Caco-2 (cell line): ENCODE measurements at places on chromosomes 12 and 14. TPM values are rescaled to one million over a fixed set of nuclear protein-coding genes. Genes with fewer than 3 reads are reported as not detected.
A peak's percentile ranks its signal among the peaks of the same experiment; 100 is the strongest.

GRCh38 chr12:115215544-115215943, 531.6 kb upstream of the TBX3 start:
- no peak overlapping the region for H3K27ac ChIP-seq
- no peak overlapping the region for H3K4me3 ChIP-seq
- no peaks in the 10 kb centered on the region for H3K36me3 ChIP-seq
- DNase-seq: no peak
- H3K27me3 ChIP-seq: no peaks in the 10 kb centered on the region
- no peaks in the 10 kb centered on the region for H3K4me1 ChIP-seq

DNA sequence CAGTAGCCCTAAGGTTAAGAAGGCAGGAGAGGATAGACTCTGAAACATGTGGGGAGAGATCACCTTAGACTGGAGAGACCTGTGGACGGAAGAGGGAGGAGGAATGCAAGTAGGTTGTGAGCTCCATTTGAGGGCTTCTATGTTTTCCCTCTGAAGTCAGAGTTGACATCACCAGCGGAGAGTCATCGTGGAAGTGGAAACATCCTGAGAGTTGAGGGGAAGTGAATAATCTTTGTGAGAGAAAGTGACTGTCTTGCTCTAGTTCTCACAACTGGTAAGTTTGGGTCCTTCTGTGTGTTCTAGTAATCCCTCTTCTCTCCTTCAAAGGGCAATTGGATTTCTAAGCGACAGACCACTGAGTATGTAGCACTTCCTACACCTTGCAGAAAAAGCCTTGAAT, 103.6 kb upstream of the CCND2 start:
- H3K27ac ChIP-seq: no peak overlapping the region
- H3K36me3 ChIP-seq: no peaks in the 10 kb centered on the region
- no peak for DNase-seq
- no peaks in the 10 kb centered on the region; the same call in 1 of the 2 replicates for H3K27me3 ChIP-seq
- no peak overlapping the region for H3K4me3 ChIP-seq
- peaks cover 5% of the 10 kb centered on the region; the same call in 1 of the 2 replicates for H3K4me1 ChIP-seq

EML1 gene
- total RNA-seq: 5.9 and 7.2 TPM in 2 replicates

DNA sequence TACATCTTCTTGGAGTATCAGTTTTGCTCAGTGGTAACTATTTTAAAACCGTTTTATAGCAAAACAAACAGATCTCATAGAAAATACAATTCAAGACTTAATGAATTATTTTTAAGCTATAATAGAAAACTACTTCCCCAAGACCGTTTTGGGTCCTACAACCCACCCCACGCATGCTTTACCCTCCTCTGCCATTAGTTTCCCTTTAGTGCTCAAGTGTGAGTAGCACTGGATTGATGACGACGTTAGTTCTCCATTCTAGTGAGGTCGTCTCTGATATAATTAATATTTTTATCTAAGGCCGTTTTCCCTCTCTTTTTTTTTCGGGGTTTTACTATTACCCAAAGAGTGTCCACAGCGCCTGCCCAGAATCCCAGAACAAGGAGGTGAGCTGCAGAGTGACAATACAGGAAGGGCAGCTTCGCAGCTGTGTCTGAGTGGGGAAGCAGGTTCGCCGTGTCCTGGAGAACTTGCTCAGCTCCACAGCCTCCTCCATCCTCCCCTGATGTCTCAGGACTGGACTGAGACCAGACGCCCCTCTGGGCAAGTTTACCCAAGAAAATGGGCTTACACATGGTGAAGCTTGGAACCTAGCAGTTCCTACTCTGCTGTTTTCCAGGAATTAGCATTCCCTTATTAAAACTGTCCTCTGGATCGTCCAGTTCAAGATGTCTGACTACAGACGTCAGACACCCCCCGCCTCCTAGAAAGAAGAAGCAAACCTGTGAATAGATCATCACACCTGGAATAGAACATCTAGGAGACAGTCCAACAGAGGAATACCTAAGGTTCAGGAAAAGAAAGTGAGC, 31.9 kb upstream of the MON2 start:
- H3K4me3 ChIP-seq: peak overlapping the region; percentile 54
- H3K36me3 ChIP-seq: no peaks in the 10 kb centered on the region
- H3K4me1 ChIP-seq: no peaks in the 10 kb centered on the region
- H3K27ac ChIP-seq: peak overlapping the region; percentile 39

DNA sequence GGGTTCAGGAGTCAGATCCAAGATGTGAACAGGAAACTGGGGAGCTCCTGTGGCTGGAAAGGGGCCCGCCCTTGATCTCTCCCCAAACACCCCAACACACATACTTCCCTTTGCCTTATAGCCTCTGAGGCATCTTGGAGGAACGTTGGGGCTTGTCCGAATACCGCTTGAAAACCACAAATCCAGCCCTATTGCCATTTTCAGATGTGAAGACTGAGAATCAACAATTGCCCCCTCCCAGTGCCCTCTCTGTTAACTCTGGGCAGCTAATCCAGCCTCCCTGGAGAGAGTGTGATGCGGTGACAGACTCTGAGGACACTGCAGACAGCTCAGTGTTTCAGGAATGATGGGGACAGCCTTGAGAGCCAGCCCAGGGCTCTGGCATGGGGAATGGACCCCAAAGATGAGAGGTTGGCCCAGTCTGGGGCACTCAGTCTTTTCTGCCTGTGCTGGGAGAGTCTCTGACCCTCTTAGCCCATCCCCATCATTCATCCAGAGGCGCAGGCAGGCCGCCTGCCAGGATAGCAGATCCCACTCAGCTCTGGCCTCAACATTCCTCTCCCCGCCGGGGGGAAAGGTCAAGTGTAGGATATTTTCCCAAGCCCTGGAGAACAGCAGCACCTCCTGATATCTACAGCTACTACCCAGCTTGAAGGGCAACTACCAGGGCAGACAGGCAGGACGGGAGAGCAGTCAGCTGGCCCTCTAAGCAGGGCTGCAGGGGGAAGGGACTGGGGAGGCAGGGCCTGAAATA, 24.6 kb upstream of the LTBP2 start:
- peaks cover 12% of the 10 kb centered on the region; the same call in 1 of the 2 replicates for H3K4me1 ChIP-seq
- no peaks in the 10 kb centered on the region for H3K36me3 ChIP-seq
- H3K27ac ChIP-seq: no peak overlapping the region

DAD1 gene
- total RNA-seq: 151 and 160 TPM in 2 replicates

DNA sequence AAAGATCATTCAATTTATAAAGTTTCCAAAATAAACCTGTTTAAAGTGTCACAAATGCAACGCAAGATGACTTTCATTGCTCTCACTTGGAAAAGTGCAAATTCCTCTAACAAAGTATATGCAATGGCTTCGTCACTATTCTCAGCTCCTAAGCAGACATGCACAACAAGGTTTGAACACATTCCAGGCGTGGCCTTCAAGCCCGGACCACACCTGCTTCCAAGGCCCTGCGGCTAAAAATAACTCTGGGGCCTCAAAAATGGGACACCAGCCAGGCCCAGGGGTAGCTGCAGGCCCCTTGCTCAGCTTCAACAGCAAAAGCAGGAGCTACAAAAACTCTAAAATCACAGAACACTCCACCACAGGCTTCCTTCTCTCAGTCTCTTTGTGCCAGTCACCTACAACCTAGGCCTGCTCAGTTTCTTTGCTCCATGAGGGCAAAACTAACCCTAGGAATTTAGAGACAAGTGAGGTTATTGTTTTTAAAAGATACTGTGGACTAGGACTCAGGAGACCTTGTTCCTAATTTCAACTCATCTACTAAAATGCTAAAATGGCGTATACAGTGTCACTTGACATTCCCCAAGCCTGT, 29.3 kb downstream of the DUSP16 start:
- H3K4me3 ChIP-seq: no peak overlapping the region
- no peaks in the 10 kb centered on the region for H3K36me3 ChIP-seq
- H3K27me3 ChIP-seq: no peaks in the 10 kb centered on the region

DNA sequence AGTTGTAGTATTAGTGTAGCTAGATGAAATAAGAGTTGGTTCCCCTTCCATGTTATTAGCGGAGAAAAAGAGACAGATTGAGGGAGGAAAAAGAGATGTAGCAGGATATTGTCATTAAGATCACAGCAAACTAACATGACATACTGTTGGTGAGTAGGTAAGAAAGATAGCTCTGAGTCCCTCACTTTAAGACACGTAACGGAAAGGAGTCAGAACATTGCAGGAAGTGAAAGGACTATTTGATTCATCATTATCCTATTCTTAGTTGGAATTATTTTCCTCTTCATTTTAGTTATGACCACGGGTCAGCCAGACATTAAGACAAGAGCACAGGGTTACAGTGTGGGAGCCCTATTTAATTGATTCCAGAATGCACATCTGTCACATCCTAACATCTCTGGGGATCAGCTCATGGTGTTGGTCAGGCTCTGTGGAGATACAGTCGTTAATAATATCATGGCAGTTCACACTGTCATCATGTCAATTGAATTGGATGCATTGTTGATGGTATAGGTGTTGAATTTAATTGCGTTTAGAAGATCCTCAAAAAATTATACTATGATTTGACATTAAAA, 55.0 kb downstream of the TMX1 start:
- H3K4me3 ChIP-seq: no peak overlapping the region
- no peaks in the 10 kb centered on the region for H3K36me3 ChIP-seq
- no peaks in the 10 kb centered on the region for H3K27me3 ChIP-seq
- no peak for DNase-seq
- H3K4me1 ChIP-seq: no peaks in the 10 kb centered on the region

DNA sequence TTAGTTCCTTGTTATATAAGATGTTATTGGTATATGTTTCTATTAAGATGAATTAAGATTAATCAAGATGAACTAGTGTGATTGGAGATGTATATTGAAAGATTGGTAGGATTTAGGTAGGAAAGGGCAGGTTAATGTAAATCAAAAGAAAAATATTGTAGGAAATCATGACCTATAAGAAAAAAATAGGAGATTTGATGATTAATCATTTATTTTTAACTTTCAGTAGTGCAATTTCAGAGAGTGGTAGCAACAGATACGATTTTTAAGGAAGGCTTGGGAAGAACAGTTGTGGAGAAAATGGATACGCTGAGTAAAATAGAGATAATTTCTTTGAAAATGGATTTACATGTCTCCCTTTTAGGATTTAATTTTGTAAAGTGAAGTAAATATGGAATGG, 73.7 kb downstream of the MON2 start:
- H3K36me3 ChIP-seq: no peaks in the 10 kb centered on the region
- no peak overlapping the region for H3K4me3 ChIP-seq
- no peaks in the 10 kb centered on the region for H3K27me3 ChIP-seq
- no peak for DNase-seq
- H3K27ac ChIP-seq: no peak overlapping the region

GRCh38 chr12:132538663-132538990, 48.7 kb downstream of the FBRSL1 start:
- no peaks in the 10 kb centered on the region for H3K4me1 ChIP-seq
- no peaks in the 10 kb centered on the region for H3K36me3 ChIP-seq
- H3K27me3 ChIP-seq: no peaks in the 10 kb centered on the region
- no peak for DNase-seq
- H3K27ac ChIP-seq: no peak overlapping the region
- H3K4me3 ChIP-seq: no peak overlapping the region

- H3K4me3 ChIP-seq: peak overlapping the region; percentile 6; the same call in 1 of the 2 replicates
- peaks cover 38% of the 10 kb centered on the region for H3K4me1 ChIP-seq
- H3K27me3 ChIP-seq: no peaks in the 10 kb centered on the region
- H3K36me3 ChIP-seq: no peaks in the 10 kb centered on the region
These were observed 32.5 kb downstream of the MMP17 start for GRCh38 chr12:131860472-131861260.

DNA sequence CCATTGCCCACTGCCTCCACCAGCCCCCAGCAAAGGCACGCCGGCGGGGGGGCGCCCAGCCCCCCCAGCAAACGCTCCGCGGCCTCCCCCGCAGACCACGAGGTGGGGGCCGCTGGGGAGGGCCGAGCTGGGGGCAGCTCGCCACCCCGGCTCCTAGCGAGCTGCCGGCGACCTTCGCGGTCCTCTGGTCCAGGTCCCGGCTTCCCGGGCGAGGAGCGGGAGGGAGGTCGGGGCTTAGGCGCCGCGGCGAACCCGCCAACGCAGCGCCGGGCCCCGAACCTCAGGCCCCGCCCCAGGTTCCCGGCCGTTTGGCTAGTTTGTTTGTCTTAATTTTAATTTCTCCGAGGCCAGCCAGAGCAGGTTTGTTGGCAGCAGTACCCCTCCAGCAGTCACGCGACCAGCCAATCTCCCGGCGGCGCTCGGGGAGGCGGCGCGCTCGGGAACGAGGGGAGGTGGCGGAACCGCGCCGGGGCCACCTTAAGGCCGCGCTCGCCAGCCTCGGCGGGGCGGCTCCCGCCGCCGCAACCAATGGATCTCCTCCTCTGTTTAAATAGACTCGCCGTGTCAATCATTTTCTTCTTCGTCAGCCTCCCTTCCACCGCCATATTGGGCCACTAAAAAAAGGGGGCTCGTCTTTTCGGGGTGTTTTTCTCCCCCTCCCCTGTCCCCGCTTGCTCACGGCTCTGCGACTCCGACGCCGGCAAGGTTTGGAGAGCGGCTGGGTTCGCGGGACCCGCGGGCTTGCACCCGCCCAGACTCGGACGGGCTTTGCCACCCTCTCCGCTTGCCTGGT, at the start of gene CDKN1B:
TSS of gene CDKN1B (plus strand) at position 576 of the 793 bp plus-strand sequence. CDS start 472 bp downstream, outside the sequence.
- H3K4me3 ChIP-seq: peak within 1 kb of the TSS; percentile 77
- DNase-seq: peak; percentile 97
- peaks cover 2% of the 10 kb centered on the region for H3K36me3 ChIP-seq
- peak within 1 kb of the TSS; percentile 71 for H3K27ac ChIP-seq
- no peaks in the 10 kb centered on the region for H3K27me3 ChIP-seq

DNA sequence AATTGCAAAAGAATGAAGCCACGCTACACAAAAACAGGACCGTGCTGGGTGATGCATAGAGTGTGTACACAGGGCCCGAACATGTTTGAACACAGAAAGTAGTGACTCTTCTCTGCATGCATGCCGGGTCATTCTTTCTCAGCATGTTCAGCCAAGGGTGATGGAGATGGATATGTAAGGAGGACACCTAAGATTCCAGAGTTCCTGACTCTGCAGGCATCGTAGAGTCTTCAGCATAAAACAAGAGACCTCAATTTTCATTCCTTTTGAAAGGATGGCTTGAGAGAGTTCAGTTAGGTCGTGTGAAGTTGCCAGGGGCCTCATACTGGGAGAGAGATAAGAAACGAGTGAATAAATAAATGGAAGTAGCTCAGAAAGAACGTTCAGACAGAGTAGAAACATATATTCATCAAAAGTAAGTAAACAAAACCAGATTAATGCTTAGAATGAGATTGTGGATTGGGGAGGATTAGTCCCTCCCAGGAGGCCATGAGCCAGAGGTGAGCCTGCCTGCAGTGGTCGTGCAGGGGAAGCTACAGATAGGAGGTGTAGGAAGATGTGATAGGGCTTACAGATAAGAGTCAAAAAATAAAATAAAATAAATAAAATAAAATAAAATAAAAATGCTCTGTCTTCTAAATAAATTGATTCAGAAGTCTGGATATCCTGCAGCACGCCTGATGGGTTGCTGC, 27.6 kb upstream of the SEL1L start:
- H3K36me3 ChIP-seq: no peaks in the 10 kb centered on the region
- no peak overlapping the region for H3K4me3 ChIP-seq

- H3K36me3 ChIP-seq: no peaks in the 10 kb centered on the region
- no peaks in the 10 kb centered on the region for H3K27me3 ChIP-seq
- no peak overlapping the region for H3K4me3 ChIP-seq
- no peaks in the 10 kb centered on the region for H3K4me1 ChIP-seq
- H3K27ac ChIP-seq: no peak overlapping the region
These were observed 209.2 kb downstream of the ALX1 start for GRCh38 chr12:85489194-85489593.

GRCh38 chr14:24315807-24316596, 4.7 kb downstream of the LTB4R start:
- DNase-seq: peak; percentile 71
- H3K4me1 ChIP-seq: peaks cover 14% of the 10 kb centered on the region
- no peak overlapping the region for H3K27ac ChIP-seq
- H3K4me3 ChIP-seq: peak overlapping the region; percentile 33
- no peaks in the 10 kb centered on the region for H3K27me3 ChIP-seq

GRCh38 chr14:101599234-101599885, 38.1 kb downstream of the DIO3 start:
- H3K36me3 ChIP-seq: no peaks in the 10 kb centered on the region
- no peaks in the 10 kb centered on the region for H3K27me3 ChIP-seq
- H3K4me3 ChIP-seq: no peak overlapping the region
- H3K4me1 ChIP-seq: no peaks in the 10 kb centered on the region
- no peak overlapping the region for H3K27ac ChIP-seq
